ENCODE measurements at places on chromosomes 2 and 18.

DNA sequence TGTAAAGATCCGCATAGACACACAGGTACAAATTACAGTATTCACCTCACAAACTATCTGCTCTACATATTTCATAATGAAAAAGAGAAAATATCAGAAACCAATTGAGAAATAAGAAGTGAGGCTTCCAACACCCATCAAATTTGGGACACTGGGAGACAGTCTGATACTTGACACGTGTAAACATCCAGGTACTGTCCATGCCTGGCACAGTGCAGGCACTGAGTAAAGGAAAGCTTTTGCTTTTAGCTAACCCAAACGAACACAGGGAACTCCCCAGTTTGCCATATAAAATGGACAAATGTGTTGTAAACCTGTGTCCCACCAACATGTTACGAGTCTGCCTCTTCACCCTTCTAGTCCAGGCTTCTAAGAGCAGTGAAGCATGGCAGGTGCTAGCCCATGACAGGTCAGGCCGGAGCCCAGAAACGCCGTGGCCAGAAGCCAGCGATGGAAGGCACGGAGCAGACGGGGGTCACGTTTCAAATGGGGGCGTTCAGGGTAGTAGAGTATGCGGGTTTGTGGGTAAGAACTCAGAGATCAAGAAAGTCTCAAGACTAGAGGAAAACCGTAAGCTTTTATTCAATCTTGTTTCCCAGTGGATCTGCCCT is 27.0 kb downstream of the CDH2 start:
- DNase-seq = no peak

GRCh38 chr2:82139979-82140611 is 1835.5 kb upstream of the LRRTM1 start:
- no peak for DNase-seq

DNA sequence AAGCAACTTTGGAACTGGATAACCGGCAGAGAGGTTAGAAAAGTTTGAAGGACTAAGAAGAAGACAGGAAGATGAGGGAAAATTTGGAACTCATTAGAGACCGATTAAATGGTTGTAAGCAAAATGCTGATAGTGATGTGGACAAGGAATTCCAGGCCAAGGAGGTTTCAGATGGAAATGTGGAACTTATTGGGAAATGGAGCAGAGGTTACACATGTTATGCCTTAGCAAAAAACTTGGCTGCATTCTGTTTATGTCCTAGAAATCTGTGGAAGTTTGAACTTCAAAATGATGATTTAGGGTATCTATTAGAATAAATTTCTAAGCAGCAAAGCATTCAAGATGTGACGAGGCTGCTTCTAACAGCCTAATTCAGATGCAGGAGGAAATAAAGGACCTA is 675.1 kb upstream of the SYT4 start:
- no peak for DNase-seq

GRCh38 chr2:235493775-235494715 is at the start of gene AGAP1:
AGAP1 (plus strand) TSS chr2:235494043.
- peak; percentile 80 for DNase-seq

DNA sequence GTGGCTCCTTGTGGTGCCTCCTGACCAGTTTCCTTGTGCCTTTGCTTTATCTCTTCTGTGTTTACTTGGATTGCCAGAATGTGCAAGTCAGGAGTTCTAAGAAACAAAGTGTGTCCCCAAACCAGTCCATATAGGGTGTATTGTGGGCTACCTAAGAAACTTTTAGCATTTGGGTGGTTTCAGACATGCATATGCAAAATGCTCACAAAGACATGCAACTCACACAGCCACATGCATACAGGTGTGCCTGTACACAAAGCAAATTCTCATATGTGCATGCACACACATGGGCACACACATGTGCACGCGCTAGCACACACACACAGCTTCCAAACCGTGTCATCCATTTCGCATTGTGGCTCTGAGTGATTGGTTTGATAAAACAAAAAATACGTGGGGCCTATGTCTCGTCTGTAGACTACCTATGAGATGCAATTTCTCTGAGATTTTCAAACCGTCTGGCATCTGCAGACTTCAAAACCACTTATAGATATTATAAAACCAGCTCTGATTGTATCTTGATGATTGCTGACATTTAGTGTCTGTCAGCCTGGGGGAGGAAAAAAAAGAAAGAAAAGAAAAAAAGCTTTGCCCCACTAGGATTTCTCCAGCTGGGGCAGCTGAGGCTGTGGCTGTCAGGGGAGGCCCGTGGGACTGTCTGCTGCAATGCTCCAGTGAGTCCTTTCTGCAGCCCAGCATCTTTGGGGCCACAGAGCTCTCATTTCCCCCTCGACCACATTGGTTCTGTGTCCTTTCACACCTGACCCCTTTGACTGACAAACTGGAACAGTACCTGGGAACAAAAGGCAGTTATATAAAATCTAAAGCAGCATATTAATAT is 556.1 kb downstream of the CMPK2 start:
- DNase-seq = no peak

DNA sequence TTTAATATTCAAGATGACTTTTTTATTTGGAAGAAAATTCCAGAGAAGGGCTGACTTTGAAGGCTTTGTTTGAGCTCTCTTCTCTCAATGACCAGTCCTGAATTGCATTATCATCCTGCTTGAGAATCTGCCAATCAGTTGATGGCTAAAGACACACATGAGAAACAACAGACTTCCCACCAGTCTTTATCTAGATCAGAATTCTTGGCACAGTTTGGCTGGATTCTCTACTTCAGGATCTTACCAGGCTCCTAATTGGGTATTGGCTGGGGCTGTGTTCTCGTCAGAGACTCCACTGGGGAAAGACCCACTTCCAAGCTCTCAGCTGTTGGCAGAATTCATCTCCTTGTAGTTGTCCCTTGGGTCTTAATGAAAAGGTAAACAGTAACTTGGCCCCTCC is 86.0 kb downstream of the WDSUB1 start:
- DNase-seq = no peak

GRCh38 chr2:185825557-185825956 is 87.0 kb downstream of the FSIP2 start:
- no peak for DNase-seq

DNA sequence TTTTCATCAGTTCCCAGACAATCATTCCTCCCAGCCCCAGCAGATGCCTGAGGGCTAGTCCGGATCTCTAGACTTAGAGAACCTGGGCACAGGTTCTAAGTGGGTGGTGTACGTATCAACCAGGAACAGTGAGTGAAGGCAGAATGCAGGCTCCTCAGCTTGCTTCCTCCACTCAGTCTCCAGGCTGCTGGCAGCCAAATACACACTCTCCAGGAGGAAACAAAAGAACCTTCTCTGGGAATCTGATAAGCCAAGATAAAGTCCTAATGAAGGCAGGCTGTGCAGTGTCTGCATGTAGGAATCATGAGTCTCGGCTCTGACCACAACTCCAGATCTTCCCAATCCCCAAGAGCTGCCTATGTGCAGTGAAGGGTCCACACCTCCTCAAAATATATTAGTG is 245.7 kb downstream of the SP3 start:
- no peak for DNase-seq

DNA sequence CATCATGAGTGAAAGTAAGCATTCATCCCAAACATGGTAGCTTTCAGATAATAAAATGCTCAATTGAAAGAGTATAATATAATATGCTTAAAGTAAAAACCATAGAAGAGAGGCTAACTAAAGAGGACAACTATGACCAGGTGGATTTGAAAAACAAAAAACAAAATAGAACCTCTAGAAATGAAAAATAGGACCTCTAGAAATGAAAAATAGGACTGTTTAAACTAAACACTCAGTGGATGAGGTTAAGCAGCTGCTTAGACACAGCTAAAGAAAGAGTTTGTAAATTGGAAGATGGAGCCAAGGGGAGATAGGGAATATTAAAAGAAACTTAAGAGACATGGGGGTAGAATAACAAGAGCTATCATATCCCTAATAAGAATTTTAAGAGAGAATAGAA is 301.6 kb downstream of the BCL2 start:
- DNase-seq = no peak

DNA sequence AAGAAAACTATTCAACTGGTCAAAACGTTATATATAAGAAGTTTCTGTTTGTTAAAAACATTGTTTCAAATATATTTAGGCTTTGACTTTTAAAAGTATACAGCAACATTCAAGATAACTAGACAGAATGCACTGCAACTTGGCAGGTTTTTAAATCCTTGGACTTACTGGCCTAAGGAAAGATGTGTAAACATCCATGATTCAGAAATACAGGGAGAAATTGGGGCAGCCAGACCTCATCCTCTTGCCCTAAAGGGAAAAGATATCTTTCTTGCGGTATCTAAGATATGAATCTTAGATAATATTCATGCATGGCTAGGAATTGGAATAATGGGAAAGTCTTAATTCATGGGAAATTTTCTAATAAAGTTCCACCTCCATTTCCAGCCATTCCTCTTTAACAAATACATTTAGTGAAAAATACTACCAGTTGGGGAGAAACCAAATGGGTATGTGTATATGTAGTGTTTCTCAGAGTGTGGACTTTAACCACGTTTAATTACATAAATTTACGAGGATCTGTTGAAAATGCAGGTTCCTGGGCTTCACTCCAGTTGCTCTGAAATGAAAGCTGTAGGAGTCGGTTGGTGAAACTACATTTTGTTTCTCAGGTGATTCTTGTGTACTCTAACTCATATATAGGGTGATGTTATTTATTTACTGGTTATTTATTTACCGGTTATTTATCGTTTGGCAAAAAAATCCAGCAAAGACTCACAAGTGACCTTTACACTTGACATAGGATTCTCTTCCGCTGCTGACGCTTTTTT is 587 bp upstream of the TANK start:
- DNase-seq = no peak

DNA sequence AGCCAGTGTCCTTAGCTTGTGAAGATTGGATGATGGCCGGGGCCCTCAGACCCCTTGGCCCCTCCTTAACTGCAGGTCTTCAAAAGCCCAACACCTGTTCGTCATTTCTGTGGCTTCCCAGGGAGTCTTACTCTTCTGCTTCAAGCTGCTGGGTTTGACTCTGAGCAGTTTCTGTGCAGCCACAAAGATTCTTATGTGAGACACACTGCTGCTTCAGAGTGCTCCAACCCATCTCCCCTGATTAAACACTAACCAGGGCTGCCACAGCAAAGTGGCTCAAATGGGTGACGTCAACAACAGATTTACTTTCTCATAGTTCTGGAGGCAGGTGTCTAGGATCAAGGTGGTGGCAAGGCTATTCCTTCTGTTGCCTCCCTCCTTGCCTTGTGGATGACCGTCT is 40.8 kb downstream of the TSN start:
- DNase-seq = no peak

GRCh38 chr2:125679903-125680302 is 976.1 kb upstream of the GYPC start:
- no peak for DNase-seq

- DNase-seq = peak; percentile 62
Observed at GRCh38 chr2:38581193-38582147, 21.3 kb downstream of the HNRNPLL start.

DNA sequence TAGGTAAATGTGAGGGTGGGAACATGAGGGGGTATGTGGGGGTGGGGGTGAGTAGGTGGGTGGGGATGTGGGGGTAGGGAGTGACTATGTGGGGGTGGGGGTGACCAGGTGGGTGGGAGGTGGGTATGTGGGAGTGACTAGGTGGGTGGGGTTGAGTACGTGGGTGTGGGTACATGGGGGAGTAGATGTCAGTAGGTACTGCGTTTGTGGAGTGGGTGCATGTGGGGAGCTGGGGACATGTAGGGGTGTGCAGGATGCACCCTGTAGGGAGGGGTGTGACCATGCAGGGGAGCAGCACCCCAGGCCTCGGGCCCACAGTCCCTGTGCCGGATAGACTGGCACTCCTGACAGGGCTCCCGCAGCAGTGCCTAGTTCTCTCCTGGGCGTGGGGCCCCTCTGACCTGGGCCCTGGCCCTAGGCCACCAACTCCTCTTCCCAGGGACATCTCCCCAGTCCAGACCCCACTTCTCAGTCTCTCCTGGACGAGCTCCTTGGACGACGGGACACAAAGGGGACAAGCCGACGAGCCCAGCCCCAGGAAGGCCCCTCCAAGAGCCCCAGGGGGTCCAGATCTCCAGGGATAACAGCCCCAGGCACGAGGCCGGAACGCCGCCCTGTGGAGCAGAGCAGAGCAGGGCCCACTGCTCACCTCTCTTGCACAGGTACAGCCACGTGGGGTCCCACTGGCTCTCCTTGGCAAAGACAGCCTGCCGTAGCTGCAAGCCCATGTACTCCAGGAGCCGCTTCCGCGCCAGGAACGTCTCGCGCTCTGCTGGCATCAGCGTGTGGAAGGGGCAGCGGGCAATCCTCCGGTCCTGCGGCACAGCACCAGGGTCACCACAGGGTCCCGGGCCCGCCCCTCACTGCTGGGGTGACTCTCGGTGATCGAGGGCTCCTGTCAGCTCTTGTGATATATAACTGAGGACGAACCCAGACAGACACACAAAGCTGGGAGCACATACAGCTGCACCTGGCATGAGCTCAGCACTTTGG is 58.2 kb downstream of the ANKMY1 start:
- no peak for DNase-seq

DNA sequence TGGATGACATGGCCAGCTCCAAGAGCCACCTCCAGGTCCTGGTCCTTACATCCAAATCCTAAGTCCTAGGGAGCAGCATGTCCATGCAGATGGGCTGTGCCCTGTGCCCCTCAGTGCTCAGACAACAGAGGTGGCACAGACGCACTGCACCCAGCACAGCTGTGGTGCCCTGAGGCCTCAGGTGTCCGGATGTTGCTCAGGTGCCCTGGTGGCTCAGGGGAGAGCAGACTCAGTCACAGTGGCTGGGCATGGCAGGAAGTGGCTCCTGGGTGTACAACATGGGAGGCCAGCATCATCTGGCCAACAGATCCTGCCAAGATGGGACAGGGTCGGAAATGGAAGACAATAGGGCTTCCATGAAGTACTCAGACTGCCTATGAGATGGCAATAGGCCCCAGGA is 50.1 kb downstream of the TIMM21 start:
- no peak for DNase-seq

DNA sequence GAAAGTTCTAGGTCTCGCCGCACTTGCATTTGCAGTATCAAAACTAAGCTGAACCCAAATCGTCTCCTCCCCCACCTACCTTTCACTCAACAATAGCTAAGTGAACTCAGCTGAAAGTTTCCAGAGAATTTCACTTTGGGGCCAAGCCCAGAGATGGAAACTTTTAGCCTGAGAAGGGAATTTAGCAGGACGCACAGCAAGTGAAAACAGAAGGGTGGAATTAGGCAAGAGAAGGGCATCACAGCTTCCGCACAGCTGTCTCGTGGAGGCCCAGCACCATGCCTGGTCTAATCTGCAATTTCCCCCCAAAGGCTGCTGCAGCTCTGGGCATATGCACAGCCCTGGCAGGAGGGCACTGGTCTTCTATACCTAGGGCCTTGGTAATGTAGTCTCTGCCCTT is 262.0 kb downstream of the TNS1 start:
- no peak for DNase-seq

DNA sequence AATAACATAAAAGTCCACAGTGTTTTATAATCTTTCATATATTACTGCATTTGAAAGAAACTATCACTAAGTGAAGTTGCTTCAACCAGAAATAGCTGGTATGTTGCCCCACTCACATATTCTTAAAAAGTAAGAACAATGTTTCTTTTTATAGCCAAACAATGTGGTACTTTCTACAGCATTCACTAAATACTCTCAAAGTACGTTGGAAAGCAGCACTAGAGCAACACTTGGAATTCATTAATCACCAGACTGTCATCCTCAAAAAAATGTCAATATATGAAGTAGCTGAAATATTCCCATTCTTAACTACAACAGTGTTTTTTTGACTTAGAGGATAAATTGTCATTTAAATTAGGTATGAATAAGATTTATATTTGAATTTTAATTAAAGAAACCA is 32.8 kb downstream of the COBLL1 start:
- no peak for DNase-seq

GRCh38 chr18:5309888-5310470 is 14.5 kb upstream of the ZBTB14 start:
- no peak for DNase-seq

- no peak for DNase-seq
Observed at GRCh38 chr2:22326250-22326649, 1058.7 kb upstream of the KLHL29 start.
